Subcutaneous adipose tissue (tissue), 4 donors: ENCODE measurements at places on chromosomes 12 and 14. TPM values are rescaled to one million over a fixed set of nuclear protein-coding genes. Genes with fewer than 3 reads are reported as not detected.

Gene LRRK2
- 39.9 TPM for total RNA-seq

Gene SYCP3
- total RNA-seq = not detected

Gene TSPAN11
- total RNA-seq = 0.22 TPM

Gene DLK1
- total RNA-seq = not detected

Gene LMNTD1
- not detected for total RNA-seq

Gene ATG2B
- total RNA-seq = 26.9 TPM

Gene ZFHX2
- 1.4 TPM for total RNA-seq

Gene MFAP5
- total RNA-seq = 168 TPM
